Stimulated activated CD8-positive, alpha-beta memory T cell treated with anti-CD3 and anti-CD28 coated beads, Interleukin-4, amount 100 ng/mL, for 48 hours (primary cell): ENCODE measurements at places on chromosomes 2 and 18.

DNA sequence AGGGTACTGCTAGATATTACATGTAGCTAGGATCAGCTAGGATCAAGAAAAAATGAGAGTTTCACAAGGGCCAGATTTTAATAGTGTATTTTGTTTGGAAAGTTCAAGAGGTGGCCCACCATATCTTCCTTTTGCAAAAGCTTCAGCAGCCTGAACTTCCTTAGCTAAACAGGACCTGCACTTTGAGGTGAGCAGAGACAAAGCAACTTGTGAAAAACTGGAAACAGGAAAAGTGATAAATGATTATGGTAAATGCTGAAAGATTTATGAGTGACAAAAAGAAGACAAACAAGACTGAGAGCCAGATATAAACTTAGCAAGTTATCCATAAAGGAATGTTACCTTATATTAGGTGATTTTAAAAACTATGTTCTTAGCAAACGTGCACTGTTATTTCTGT is 123.6 kb downstream of the ZNF521 start:
- DNase-seq, result no peak

- no peak for DNase-seq
Measured at GRCh38 chr2:72915320-72915906, 1.9 kb upstream of the EMX1 start.

DNA sequence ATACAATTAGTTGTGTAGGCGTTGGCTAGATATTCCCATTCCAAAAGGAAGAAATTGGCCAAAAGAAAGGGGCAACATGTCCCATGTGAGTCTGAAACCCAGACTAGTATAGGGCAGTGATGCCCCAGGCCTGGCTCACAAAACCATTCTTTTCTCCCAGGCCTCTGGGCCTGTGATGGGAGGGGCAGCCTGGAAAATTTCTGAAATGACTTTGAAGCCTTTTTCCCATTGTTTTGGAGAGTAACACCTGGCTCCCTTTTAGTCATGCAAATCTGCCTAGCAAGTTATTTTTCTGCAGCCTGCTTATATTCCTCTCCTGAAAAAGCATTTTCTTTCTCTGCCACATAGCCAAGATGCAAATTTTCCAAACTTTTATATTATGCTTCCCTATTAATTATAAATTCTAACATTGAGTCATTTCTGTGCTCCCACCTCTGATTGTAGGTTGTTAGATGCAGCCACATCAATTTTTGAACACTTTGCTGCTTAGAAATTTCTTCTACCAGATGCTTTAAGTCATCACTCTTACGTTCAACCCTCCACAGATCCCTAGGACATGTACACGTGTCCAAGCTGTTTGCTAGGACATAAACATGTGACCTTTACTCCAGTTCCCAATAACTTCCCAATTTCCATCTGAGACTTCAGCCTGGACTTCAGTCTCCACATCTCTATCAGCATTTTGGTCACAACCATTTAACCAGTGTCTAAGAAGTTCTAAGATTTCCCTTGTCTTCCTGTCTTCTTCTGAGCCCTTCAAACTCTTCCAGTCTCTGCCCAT is 76.1 kb upstream of the MC4R start:
- DNase-seq, result no peak

DNA sequence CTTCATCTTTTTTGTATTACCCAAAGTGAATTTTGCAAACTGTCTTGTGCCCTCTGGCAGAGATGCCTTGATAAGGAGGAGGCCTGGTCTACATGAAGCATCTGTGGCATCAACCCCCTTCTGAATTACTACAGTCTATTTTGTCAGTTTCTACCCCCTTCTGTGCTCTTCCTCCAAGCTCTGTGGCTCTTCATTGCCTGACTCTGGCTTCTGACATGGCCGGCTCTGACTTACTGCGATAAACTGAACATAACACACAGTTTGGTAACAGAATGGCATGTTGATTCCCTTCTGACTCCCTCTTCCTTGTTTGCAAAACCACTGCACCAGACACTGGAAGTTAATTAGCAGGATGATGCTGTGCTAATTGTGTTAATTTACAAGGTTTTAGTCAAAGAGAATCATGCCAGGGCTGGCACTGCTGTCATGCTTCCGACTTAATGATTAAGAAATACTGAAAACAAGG is 122.5 kb downstream of the FIGN start:
- DNase-seq, result no peak

DNA sequence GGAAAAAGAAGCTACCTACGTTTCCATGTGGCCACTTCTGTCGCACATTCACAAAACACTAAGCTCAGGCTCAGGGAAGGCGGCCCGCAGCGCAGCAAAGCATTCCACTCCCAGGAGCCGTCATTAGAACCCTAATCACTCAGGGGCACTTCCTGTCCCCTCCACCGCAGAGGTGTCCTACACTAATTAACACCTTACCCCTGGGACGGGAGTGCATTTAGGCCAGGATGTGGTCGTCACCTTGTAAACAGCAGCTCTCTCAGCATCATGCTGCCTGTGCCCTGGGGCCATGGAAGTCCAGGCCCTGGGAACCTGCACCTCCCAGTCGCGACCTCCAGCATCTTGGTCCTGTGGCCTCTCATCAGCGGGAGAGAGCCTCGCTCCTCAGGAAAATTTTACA is 359.8 kb upstream of the SALL3 start:
- DNase-seq, result no peak
